Temporal lobe (tissue), 4 donors: ENCODE measurements at places on chromosomes 2 and 18. TPM values are rescaled to one million over a fixed set of nuclear protein-coding genes. Genes with fewer than 3 reads are reported as not detected.

SSB gene
- total RNA-seq = 73.5 TPM

SMPD4 gene
- total RNA-seq = 16.5 TPM

SCN9A gene
- 71.1 TPM for total RNA-seq

STK11IP gene
- 10.8 TPM for total RNA-seq

CPLX4 gene
- under 0.01 TPM for total RNA-seq

PARD3B gene
- total RNA-seq = 3.4 TPM

VWC2L gene
- total RNA-seq = 3.2 TPM

CHAC2 gene
- 3.2 TPM for total RNA-seq

PROM2 gene
- 0.98 TPM for total RNA-seq

DSG4 gene
- not detected for total RNA-seq

CIB4 gene
- not detected for total RNA-seq

IL36B gene
- total RNA-seq = not detected

PPP4R1 gene
- 101 TPM for total RNA-seq

SALL3 gene
- total RNA-seq = 9.6 TPM

NDC80 gene
- total RNA-seq = 3.4 TPM

GPR45 gene
- 1.7 TPM for total RNA-seq

AQP12A gene
- total RNA-seq = not detected

AGXT gene
- total RNA-seq = not detected

ATP6V1C2 gene
- total RNA-seq = 0.25 TPM

CYTIP gene
- 2.0 TPM for total RNA-seq

DPY30 gene
- total RNA-seq = 47.9 TPM

GYPC gene
- total RNA-seq = 6.9 TPM

RAB31 gene
- 27.3 TPM for total RNA-seq

BOLA3 gene
- total RNA-seq = 19.7 TPM

OSR1 gene
- total RNA-seq = 1.7 TPM

LGALSL gene
- 38.4 TPM for total RNA-seq

RBFA gene
- total RNA-seq = 31.0 TPM

CCBE1 gene
- 39.1 TPM for total RNA-seq

NMUR1 gene
- total RNA-seq = under 0.01 TPM

CAPG gene
- 7.6 TPM for total RNA-seq

IL1RL2 gene
- 0.74 TPM for total RNA-seq

MC2R gene
- total RNA-seq = not detected

POMC gene
- 0.49 TPM for total RNA-seq
